Progenitor cell of endocrine pancreas (in vitro differentiated cells): ENCODE measurements at places on chromosomes 13 and 19. TPM values are rescaled to one million over a fixed set of nuclear protein-coding genes. Genes with fewer than 3 reads are reported as not detected.
A peak's percentile ranks its signal among the peaks of the same experiment; 100 is the strongest.

GRCh38 chr13:76472916-76473315, 413.3 kb downstream of the KCTD12 start:
- no peak overlapping the region for H3K4me3 ChIP-seq
- H3K27me3 ChIP-seq = no peaks in the 10 kb centered on the region
- no peak overlapping the region for H3K27ac ChIP-seq
- H3K4me1 ChIP-seq = peaks cover 5% of the 10 kb centered on the region

Gene KLK6
- 0.62 and 1.2 TPM in 2 replicates for total RNA-seq

- H3K4me1 ChIP-seq = no peaks in the 10 kb centered on the region
- peak overlapping the region; percentile 87 for H3K27ac ChIP-seq
- no peak for DNase-seq
- no peak overlapping the region for H3K4me3 ChIP-seq
Measured at GRCh38 chr19:44476559-44477408, 23.5 kb downstream of the ZNF180 start.

DNA sequence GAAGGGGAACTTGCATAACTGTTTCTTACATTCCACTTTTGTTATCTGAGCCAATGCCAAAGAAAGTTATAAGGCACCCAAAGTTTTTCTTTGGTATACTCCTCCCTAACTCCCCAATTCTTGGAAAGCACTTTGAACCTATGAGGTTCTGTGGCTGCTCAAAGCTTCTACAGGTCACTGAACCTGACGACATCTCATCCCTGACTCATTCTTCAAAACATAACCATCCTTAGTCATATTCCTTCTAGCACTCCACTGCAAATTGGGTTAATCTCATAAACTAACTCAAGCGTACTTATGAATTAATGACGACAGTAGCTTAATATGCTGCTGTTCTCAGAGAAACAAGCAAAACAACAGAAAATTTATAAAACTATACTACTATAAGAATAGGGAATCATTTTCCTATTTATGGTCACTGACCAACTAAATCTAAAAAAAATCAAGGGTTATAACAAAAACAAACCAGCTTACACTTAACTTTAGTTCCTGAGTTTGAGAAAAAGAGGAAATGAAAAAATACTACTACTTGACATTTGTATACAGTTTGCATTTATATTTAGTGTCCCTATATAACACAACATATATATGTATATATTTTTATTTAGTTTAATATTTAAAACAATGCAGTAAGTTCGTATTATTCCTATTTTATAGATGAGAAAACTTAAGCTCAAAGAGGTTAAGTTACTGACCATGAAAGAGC, 69.1 kb downstream of the CAB39L start:
- H3K36me3 ChIP-seq = peaks cover 1% of the 10 kb centered on the region
- DNase-seq = no peak
- H3K4me1 ChIP-seq = no peaks in the 10 kb centered on the region
- H3K27me3 ChIP-seq = no peaks in the 10 kb centered on the region

GRCh38 chr19:17138937-17139598, 63.5 kb downstream of the MYO9B start:
- peaks cover 2% of the 10 kb centered on the region for H3K36me3 ChIP-seq
- no peak overlapping the region for H3K4me3 ChIP-seq
- H3K27ac ChIP-seq = no peak overlapping the region
- DNase-seq = no peak
- peaks cover 13% of the 10 kb centered on the region for H3K4me1 ChIP-seq

Gene TSSK6
- total RNA-seq = 2.7 and 3.3 TPM in 2 replicates

GRCh38 chr19:27890206-27890605, 1322.7 kb downstream of the UQCRFS1 start:
- no peaks in the 10 kb centered on the region for H3K27me3 ChIP-seq
- no peak overlapping the region for H3K4me3 ChIP-seq
- H3K4me1 ChIP-seq = no peaks in the 10 kb centered on the region
- H3K36me3 ChIP-seq = peaks cover 3% of the 10 kb centered on the region

Gene FUT3
- not detected in 2 replicates for total RNA-seq

DNA sequence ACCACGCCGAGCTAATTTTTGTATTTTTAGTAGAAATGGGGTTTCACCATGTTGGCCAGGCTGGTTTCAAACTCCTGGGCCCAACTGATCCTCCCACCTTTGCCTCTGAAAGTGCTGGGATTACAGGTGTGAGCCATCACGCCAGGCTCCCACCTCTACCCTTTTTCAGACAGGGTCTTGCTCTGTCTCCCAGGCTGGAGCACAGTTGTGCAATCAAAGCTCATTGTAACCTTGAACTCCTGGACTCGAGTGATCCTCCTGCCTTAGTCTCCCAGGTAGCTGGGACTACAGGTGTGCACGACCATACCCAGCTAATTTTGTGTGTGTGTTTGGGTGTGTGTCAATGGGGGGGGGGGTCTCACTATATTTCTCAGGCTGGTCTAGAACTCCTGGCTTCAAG, 1.7 kb downstream of the RASGRP4 start:
- H3K4me3 ChIP-seq = no peak overlapping the region
- no peak overlapping the region for H3K27ac ChIP-seq
- no peaks in the 10 kb centered on the region for H3K4me1 ChIP-seq
- no peaks in the 10 kb centered on the region for H3K36me3 ChIP-seq
- DNase-seq = no peak
- peaks cover 37% of the 10 kb centered on the region for H3K27me3 ChIP-seq

Gene OVOL3
- total RNA-seq = 0.47 TPM in 1 of 2 replicates, not detected in the other
